ENCODE measurements at places on chromosomes 5 and 9. TPM values are rescaled to one million over a fixed set of nuclear protein-coding genes. Genes with fewer than 3 reads are reported as not detected.

Gene ANKRD55
- total RNA-seq = 6.2 TPM

DNA sequence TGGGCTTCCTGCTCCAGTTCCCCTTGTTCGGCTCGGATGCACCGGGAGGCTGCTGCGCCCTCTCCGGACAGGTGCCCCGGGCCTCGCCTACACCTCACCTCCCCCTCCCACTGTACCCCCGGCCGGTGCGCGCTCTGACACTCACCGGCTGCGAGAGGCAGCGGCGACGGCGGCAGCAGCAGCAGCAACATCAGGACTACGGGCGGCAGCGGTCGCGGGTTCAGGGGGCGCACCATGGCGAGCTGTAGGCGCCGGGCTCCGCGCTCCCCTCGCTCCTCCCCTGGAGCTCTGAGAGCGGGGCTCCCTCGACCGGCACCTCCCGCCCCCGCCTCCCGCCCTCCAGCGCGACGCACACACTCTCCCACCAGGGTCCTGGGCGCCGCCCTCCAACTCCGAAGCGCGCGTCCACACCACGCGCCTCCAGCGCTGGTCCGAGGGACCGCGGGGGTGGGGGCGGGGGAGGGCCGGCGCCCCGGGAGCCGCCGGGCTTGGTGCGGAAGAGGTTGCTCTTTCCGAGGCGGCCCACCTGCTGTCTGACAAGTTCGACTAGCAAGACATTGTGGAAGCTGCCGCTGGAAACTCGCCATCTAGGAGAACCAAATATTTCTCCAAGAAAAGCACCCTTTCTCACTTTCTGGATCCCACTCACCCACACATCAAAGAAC, at the start of gene GFRA3:
Gene GFRA3, minus strand, starts transcription at position 433 of the 665 bp plus-strand sequence. Its CDS starts 197 bp downstream, at position 236.
- DNase-seq = no peak

GRCh38 chr9:130208600-130209347, 36.6 kb downstream of the NCS1 start:
- DNase-seq = no peak

Gene PDCD1LG2
- 0.81 TPM for total RNA-seq

Data from testis (tissue), 5 donors.